ENCODE measurements at places on chromosomes 1 and 21.

GRCh38 chr1:45216200-45216541 is 9.8 kb upstream of the ZSWIM5 start:
- DNase-seq = no peak

GRCh38 chr1:35274197-35274596 is 5.7 kb downstream of the ZMYM4 start:
- no peak for DNase-seq

GRCh38 chr1:40381268-40382107 is 8.0 kb downstream of the SMAP2 start:
- DNase-seq = no peak

- DNase-seq = no peak
These were observed 259.2 kb downstream of the FMN2 start for GRCh38 chr1:240350910-240351331.
